ENCODE measurements at places on chromosomes 2 and 18.

GRCh38 chr2:190763901-190764514 lies 115.1 kb downstream of the NAB1 start:
- DNase-seq: peak; percentile 47

- no peak for DNase-seq
Measured at GRCh38 chr18:22840606-22841144, 92.5 kb upstream of the RBBP8 start.

GRCh38 chr18:22013993-22014392 lies 155.4 kb upstream of the GATA6 start:
- DNase-seq: no peak

- no peak for DNase-seq
Measured at GRCh38 chr18:7940379-7940778, 373.3 kb downstream of the PTPRM start.

DNA sequence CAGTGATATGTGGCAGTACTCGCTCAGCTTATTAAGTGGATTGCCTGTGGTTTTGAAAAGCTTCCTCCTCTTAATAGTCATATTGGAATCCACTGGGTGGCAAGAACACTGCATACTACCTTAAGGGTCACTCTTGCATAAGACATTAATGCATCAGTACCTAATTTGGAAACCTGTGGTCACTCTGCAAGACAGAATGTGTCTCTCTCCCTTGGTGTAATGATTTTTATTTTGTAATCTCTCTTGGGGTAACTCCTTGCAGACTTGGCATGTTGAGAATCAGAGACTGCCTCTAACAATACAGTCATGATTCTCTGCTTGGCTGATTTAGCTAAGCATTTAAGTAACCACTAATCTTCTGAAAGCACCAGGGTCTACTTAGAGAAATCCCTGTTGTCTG lies 33.0 kb upstream of the IER3IP1 start:
- DNase-seq: no peak

DNA sequence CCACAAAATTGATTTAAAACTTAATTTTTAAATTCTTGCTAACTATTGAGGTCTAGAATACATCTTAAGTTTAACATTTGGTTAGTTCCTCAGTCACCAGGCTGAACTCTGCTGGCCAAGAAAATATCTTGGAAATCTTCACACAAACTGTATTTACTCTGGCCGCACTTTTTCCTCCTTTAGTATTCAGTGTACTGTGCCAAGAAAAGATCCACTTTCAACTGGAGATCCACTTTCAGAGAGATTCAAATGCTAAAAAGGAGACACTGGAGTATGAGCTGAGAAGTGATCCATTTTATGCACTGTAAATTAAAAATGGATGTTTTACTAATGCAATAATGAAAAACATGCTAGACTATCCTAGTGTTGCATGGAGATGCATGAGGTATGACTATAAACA lies 98.1 kb downstream of the ANTXR1 start:
- no peak for DNase-seq

DNA sequence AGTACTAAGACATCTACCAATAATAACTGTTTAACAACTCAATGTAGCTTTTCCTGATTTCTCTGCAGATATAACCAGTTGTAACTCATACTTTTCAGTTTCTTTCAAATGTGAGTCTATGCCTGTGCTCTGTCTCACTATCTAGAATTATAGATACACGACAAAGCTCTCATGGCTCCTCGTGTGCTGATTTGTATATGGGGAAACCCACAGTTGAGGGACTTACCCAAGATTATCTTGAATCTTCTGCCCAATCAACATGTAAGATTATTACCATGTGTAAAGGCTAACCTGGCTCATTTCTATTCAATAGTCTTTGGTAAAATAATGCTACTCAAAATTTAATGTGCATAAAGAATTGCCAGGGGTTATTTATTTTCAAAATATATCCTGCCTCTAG lies 554.4 kb downstream of the FBXO15 start:
- DNase-seq: no peak

- DNase-seq: no peak
Measured at GRCh38 chr18:71352618-71353017, 1063.8 kb downstream of the SOCS6 start.

DNA sequence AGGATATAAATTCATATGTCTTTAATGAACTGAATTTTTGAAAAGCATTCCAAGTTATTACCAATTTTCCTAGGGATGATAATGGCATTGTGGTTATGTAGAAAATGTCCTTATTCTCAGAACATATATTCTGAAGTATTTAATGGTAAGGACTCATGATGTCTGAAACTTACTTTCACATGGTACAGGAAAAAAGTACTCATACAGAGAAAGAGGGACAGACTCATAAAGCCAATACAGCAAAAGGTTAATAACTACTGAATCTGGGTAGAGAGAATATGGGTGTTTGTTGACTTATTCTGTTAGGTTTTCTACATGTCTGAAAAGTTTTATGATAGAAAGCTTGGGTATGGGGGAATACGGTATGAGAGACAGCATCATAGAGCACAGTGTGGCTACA lies 84.3 kb upstream of the SERTAD2 start:
- no peak for DNase-seq

GRCh38 chr2:25903216-25903776 lies 25.0 kb upstream of the ASXL2 start:
- no peak for DNase-seq

- no peak for DNase-seq
Measured at GRCh38 chr2:210049831-210050230, 47.4 kb downstream of the RPE start.

- no peak for DNase-seq
Measured at GRCh38 chr2:98935777-98936352, at the start of gene CRACDL. Gene CRACDL, minus strand, starts transcription at chr2:98936225. Its CDS starts 89,425 bp downstream, at chr2:98846800.

- DNase-seq: peak; percentile 60
Measured at GRCh38 chr2:20509770-20510490, 63.1 kb downstream of the RHOB start.

- no peak for DNase-seq
Measured at GRCh38 chr2:191650896-191651773, 26.8 kb upstream of the NABP1 start.

DNA sequence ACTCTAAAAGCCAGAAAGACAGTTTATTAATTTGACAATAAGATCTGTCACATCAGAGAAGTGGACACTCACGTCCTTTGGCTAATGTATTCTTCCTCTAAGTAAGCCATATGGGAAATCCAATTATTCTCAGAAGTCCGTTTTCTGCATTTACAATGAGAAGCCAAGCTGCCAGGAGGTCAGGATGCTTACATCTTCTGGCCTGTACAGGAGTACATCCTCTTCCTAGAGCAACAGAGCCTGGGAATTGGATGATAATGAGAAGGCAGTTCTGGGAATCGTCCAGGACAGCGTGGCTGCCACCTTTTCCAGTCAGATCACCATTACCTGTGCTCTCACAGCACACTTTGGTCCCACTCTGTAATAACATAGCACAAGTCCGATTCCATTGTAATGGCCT lies 5.2 kb downstream of the RAPGEF4 start:
- DNase-seq: no peak

- no peak for DNase-seq
Measured at GRCh38 chr2:61620244-61621159, 82.3 kb upstream of the XPO1 start.

DNA sequence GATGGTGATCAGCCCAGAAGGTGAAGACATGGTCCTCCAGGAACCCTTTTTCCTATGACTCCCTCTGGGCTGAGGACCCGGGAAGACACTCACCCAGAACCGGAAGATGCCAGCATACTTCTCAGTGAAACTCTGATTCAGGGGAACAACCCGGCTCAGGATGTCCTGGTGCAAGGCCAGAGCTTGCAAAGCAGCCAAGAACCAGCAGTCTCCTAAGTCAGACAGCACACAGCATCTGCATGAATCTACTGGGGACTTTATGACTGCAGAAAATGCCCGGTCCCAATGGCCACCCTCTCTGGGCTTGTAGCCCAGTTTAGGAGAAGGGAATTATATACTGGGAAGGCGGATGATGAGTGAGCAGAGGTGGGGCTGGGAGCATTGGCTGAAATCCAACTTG lies 15.3 kb downstream of the CAPN14 start:
- no peak for DNase-seq

DNA sequence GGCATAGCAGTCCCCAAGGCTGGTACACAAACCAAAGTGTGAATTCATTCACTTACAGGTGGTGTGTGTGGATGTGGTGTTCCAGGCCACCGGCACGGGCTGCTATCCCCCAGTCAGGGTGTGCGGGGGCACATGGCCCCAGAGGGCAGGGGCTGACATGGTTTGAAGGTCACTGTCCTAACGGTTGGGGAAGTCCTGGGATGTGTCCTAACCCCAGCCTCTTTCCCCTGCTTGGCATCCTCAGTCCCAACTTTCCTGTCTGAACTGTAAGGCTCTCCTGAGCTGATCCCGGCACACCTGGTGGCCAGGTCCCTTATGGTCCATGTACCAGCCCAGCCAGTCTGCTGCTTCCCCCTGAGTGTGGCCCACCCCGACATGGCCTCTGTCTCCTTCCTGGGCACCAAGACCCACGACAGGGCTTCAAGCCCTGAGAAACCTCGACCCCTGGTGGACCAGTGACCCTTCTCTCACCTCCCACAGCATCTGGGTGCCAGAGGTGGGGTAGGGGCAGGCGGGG lies 2.4 kb upstream of the TMEM185B start:
- no peak for DNase-seq

DNA sequence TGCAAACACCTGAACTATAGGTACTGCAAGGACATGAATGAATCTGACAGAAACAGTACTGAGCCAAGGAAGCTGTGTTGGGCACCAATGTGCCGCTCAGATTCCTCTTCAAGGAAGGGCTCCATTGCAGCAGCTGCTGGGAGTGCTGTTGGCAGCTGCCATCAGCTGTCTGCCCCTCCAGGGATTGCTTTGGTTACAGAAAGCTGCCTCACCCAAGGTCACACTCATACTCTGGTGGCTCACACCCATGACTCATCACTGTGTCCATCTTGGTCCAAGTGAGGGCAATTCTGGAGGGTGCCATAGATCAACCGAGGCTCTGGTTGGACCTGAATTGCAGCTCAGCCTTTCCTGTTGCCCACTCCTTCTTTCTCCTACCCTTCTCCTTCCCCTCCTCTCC lies 24.4 kb upstream of the TRPM8 start:
- DNase-seq: no peak
